ENCODE measurements at places on chromosomes 2 and 18.

- DNase-seq, result peak; percentile 54
Observed at GRCh38 chr2:42795841-42796301, 3.5 kb upstream of the HAAO start.

- DNase-seq, result peak; percentile 13
Observed at GRCh38 chr2:98086491-98087446, at the start of gene VWA3B. VWA3B (plus strand) TSS chr2:98087167; CDS start chr2:98093093, 5,926 bp downstream.

DNA sequence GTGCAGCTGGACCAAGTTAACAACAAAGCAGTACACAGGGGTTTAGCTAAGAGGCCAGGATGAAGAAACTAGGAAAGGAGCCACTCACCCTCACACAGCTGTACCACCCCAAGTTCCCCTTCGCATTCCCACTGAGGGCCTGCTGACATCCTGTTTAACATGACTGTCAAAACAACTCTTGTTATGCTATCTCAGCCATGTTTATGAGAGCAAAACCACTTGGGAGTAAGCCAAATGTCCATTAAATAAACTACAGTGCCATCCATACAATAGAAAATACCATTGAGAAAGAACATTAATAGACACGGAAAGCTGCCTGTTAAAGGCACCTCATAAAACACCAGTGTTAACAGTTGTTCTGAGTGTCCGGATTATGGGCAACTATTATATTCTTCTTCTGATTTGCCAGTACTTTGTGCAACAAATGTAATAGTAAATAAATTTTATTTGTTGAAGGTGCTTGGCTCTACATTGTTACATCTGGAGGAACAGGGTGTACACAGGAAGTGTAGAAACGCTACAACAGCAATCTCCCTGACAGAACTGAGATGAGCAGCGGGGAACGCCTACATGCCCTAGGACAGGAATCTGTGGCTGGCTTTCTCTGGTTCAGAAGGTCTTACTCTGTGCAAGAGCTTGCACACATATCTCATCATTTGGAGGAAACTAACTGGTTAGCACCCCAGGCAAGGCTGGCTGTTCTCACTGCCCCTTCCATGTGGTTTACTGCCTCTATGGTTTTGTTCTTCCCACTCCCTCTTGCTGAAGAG is 85.6 kb downstream of the EHD3 start:
- DNase-seq, result peak; percentile 10

DNA sequence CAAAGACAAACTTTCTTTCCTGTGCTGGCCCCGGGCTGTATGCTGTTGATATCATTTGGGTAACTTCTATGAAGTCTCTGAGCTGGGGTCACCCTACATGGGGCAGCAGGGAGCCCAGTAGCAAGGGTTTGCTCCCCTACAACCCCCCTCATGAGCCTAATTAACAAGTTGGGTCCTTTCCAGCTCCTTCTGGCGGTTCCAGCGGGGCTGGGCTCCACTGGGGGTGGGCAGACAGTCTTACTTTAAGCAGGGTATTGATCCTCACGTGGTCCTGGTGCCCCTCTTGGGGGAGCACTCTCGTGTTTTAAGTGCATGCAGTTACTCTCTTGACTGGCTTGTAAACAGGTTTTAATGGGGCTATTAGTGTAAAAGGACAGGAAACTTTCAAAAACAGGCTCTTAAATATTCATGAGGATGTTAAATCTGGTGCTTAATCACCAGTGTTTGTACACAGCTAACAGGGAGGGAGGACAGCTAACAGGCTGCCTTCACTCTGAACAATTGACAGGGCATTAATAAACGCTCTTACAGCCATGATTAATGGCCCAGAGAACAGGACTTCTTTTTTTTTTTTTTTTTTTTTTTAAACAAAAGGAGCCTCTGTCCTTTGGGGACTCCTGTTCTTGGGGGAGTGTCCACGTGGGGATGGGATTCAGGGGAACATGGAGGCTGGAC is 36.6 kb upstream of the SKOR2 start:
- no peak for DNase-seq

- DNase-seq, result peak; percentile 55
Observed at GRCh38 chr2:10457846-10458598, 9.9 kb upstream of the ODC1 start.

DNA sequence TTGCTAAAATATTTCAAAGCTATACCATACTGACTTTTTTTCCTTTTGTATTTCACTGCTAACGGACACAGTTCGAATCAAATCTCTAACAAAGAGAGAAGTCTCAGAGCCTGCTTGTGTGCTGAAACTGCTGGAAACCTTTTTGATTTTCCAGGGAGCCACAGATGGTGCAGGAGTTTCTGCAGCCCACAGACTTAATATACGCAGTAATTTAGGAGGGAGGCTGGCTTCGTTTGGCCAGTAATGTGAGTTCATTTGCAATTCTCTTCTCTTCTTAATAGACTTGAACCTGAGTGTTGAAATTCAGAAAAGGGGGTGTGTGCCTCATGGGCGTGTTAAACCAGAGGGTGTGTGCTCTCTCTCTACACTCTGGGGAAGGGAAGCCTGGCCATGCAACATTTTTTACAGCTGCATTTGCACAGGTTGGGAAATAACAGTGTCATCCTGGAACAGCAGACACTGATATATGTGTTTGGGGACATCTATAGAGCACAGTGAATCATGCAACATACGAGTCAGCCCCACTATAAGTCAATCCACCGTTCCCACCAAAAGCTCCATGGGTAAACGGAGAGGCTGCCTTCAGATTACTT is 333.0 kb downstream of the CLIP4 start:
- no peak for DNase-seq

DNA sequence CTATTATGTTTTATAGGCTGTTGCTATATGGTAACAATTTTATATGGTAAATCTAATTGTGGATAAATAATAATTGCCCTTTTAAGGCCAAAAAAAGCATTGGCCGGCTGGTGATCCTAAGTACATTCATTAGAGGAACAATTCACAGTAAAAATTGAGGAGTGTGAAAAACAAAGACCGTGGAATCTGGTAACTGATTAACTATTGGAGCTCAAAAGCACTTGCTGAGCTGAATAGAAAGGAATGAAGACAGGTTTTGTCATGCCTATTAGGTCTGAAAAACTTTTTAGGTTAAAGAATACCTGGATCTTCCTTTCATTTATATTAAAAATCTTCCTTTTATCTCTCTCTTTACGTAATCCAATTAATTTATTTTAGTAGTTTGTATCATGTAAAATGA is 18.5 kb upstream of the RBBP8 start:
- DNase-seq, result no peak

DNA sequence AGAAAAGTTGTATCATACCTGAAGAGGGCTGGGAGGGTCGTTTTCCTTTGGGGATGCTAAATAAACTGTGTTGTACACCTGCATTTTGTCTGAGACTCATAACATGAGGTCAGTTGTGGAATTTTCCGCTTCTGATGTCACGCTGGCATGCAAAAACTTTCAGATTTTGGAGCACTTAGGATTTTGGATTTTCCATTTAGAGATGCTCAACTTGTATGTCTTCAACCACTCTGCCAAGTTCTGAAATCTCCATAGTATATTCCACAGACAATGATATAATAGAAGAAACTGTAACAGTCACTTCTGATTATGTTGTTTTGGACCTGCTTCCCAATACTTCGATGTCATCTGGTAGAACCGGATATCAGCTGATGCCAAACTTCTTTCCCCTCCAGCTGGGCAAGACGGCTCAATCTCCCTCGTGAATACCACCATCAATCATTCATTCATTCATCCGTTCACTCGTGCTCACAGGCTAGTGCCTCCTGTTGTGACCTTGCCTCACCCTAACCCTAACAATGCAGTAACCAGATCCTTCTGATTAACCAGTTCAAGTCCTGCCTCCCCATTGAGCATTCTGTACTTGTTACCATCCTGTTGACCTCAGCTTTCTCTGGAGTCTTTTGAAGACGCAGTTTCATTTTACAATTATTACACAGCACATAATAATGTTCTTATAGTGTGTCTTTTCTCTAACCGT is 5.3 kb upstream of the PLEKHH2 start:
- DNase-seq, result no peak

GRCh38 chr2:240250150-240250984 is 109.9 kb upstream of the OTOS start:
- no peak for DNase-seq

- no peak for DNase-seq
Observed at GRCh38 chr18:42025491-42025890, 70.5 kb downstream of the PIK3C3 start.

- DNase-seq, result no peak
Observed at GRCh38 chr2:12979066-12979465, 262.3 kb downstream of the TRIB2 start.

DNA sequence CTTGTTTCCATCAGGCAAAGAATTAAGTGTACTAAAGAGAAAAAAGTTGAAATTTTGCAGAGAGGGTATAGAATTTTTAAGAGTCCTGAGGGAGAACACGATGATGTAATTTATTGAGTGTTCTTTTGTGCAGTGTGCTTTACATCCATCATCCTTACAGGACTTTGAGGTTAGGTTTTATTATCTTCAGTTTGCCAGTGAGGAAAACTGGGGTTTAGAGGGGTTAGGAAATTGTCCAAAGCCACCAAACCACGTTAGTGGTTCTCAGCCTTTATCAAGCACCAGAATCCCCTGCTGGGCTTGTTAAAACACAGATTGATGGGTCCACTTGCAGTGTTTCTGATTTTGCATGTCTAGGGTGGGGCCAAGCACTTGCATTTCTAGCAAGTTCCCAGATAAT is 277.5 kb downstream of the KCNS3 start:
- DNase-seq, result no peak

DNA sequence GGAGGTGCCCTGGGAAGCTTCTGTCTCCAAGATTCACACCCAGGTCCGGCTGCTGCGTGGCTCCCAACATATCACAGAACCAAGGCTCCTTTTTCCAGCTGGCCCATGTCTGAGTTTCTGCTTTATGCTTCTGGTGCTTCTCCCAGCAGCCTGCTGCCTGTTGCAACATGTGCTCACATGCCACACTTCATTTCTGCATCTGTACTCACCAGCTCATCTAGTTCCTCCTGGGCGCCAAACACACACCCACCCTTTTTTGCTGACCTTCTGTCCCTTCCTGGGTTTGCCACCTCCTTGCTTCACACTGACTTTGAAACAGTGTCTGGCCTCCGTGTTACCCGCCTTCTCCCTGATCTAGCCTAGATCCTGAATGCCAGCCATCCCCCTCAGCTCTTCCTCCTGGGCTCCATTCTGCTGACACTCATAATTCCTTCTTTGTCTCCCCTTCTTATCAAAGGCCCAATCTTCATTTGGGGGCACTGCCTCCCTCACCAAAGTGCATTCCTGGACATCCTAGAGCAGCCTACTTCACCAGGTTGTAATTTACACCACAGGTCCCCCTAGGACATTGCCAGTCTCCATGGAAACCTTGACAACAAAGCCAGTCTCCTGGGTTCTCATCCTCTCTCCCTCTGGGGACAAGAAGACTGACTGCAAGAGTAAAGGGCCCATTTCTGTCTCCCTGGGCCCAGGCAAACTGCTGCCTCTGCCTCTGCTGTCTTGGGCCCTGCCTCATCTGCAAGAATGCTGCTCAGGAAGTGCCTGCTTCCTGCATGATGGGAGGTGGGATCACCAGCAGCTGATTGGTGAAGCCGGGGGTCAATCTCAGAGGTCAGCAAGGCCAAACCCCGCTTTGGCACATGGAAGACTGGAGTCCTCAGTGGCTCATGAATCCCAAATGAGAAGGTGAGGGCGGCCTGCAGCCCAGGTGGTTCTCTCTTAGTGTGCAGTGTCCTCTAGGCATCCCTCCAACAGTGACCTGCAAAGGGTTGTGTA is 13.9 kb upstream of the PROM2 start:
- DNase-seq, result no peak

DNA sequence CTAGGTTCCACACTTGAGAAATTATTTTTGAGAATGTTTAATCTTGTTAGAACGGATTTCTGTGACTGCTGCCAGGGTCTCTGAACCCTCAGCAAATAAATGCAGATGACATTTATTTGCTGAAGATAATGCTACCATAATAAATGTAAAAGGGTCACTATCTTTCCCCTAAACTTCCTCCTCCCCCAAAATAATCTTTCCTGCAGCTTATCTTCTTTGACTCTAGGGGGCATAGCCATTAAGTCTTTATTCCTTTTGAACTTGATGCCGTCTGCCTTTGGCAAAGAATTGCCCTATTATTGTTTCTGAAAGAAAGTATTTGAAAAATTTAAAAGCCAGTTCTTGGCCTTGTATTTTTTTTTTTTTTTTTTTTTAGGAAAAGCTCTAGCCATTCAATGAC is 63.6 kb upstream of the ACSL3 start:
- DNase-seq, result peak; percentile 52

- DNase-seq, result no peak
Observed at GRCh38 chr2:169259402-169259801, 102.9 kb downstream of the LRP2 start.

- DNase-seq, result no peak
Observed at GRCh38 chr2:42562474-42563144, 5.8 kb upstream of the MTA3 start.

DNA sequence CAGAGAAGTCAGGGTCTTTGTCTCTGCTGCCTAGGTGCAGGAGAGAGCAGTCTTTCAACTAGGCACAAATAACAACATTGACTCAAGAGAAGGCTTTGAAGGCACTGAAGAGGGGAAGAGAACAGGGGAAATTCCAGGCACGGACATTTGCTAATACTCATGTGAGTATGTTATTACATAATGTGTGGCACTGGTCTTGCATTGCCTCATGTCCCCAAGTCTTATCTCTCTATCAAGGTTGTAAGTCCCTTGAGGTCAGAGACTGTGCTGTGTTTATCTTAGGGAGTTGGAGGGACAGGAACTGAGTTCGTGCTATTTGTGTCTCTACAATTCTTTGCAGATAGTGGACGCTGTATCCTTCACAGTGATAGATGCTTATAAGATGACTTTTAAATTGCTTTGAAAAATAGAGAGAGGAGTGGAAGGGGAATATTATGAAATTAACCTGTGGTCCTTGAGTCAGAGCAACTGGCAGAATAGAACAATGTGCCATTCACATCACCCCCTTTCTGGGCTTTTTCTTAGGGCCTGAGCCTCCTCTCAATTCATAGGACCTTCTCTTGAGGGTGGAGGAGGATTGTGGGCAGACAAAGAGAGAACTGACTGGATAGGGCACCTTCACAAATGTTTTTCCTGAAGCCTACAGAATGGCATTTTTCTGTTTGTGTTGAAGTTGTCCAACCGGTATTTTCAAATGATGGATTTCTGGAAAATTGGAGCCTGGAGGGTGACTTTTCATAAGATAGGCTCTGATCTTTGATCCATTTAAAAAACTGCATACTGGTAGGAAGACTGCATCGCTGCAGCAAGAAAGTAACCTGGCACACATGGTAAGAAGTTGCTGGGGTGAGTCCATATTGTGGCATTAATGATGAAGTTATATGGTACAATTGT is 96.6 kb upstream of the CXCR4 start:
- DNase-seq, result no peak

DNA sequence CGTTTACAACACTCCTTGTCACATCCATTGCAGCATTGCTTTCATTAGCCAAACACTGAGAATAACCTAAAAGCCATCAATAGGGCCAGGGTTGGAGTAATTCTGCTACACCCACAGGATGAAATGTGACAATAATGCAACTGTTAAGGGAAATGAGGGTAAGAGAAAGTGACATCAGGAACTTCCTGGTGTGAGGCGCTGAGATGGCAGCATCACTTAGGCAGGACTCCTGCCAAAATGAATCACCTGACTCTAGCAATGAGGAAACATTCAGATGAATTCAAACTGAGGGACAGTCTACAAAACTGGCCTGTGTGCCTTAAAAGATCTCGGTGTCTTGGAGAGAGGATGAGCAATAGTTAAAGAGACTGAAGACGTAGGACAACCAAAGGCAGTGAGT is 115.6 kb upstream of the AGAP1 start:
- peak; percentile 3 for DNase-seq
